ENCODE measurements at places on chromosomes 4 and X. TPM values are rescaled to one million over a fixed set of nuclear protein-coding genes. Genes with fewer than 3 reads are reported as not detected.

Gene XAGE2
- not detected for total RNA-seq

Gene BMPR1B
- 14.6 TPM for total RNA-seq

Gene GPR50
- total RNA-seq, result not detected

Gene YY2
- 2.9 TPM for total RNA-seq

Gene SCML2
- 2.2 TPM for total RNA-seq

Gene KIT
- 18.7 TPM for total RNA-seq

Gene ZNF711
- 3.6 TPM for total RNA-seq

Gene HTN3
- not detected for total RNA-seq
